Suprapubic skin (tissue), 4 donors: ENCODE measurements at places on chromosomes 11 and 22.
A peak's percentile ranks its signal among the peaks of the same experiment; 100 is the strongest.

DNA sequence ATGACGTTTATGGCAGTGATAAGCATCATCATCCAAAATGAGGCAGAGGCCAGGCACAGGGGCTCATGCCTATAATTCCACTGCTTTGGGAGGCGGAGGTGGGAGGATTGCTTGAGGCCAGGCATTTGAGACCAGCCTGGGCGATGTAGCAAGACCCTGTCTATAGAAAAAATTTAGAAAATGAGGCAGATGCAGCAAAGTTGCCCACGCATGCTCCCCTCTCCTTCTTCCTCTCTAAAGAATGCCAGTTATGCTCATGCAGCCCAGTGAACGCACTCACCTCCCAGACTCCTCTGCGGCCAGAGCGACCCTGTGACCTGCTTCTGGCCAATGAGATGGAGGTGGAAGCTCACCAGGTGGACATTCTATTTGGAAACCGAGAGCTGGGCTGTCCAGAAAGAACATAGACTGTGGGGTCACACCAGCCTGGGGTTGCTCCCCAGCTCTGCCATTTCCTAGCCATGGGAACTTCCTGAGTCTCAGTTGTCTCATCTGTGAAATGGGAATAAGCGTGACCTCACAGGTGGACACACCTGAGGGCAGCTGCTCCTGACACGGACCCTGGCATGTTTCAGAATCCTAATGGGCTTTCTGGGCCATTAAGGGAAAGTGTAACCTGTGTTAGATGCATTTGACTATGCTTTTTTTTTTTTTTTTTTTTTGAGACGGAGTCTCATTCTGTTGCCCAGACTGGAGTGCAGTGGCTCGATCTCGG is 44.9 kb downstream of the MCM5 start:
- no peak for DNase-seq
- H3K27me3 ChIP-seq = no peaks in the 10 kb centered on the region
- H3K4me1 ChIP-seq = no peaks in the 10 kb centered on the region
- H3K4me3 ChIP-seq = no peak overlapping the region
- no peaks in the 10 kb centered on the region for H3K36me3 ChIP-seq
- H3K27ac ChIP-seq = no peak overlapping the region

- H3K36me3 ChIP-seq = no peaks in the 10 kb centered on the region
- no peak overlapping the region for H3K27ac ChIP-seq
- H3K4me3 ChIP-seq = no peak overlapping the region
These were observed 94.5 kb downstream of the TRIM29 start for GRCh38 chr11:120043328-120043945.

DNA sequence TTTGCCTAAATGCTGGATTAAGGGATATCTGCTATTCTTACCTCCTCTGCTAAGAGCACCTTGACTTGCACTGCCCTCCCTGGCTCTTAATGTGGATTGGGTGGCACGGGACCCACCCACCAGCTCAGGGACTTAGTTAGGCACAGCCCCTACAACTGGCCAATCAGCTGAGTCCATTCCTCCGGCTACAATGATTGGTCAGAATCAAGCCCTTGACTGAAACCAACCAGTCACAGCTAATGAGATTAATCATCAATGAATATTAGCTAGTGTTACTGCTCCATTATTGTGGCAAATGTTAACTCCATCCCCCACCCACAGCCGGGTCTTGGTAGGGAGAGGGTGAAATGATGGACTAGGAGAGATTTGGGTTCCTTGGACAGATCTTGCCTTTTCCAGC is 328.0 kb downstream of the MN1 start:
- DNase-seq = no peak
- no peak overlapping the region for H3K4me3 ChIP-seq
- H3K27me3 ChIP-seq = no peaks in the 10 kb centered on the region
- H3K36me3 ChIP-seq = no peaks in the 10 kb centered on the region

DNA sequence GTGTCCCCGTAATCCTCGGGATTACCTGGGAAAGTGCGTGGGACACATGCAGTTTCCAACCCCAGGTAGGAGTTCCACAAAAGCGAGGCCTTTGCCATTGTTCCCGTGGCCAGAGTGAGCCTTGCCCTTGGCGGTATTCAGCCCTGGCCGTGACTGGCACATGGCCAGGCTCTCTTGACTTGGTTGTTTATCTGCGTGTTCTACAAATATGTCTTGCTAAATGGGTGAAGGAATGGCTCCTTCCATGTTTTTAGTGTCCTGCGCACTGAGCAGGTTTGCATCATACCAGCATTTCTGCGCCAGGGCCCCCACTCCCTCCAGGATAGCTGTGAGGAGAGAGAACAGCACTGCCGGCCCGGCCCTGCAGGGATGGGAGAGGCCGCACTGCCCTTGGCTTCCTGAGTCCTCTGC is 20.0 kb downstream of the POLR3H start:
- H3K4me1 ChIP-seq = peaks cover 20% of the 10 kb centered on the region
- peak overlapping the region; percentile 59 for H3K27ac ChIP-seq
- no peaks in the 10 kb centered on the region for H3K27me3 ChIP-seq

DNA sequence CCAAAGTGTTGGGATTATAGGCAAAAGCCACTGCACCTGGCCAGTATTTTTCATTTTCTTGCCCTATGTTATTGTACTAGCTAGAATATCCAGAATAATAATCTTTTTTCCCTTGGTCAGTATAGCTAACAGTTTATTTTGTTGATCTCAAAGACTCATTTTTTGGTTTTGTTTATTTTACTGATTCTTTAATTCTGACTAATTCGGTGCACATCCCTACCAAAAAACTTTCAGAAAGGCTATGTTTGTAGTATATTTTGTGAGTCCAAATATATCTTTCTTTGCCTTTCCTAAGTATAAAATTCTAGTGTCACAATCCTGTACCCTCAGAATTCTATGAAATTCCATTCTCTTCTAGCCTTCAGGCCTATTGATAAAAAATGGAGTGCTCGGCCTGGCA is 84.3 kb downstream of the PHF21A start:
- no peak for DNase-seq
- no peak overlapping the region for H3K27ac ChIP-seq
- no peaks in the 10 kb centered on the region for H3K36me3 ChIP-seq
- H3K27me3 ChIP-seq = no peaks in the 10 kb centered on the region
- no peak overlapping the region for H3K4me3 ChIP-seq

DNA sequence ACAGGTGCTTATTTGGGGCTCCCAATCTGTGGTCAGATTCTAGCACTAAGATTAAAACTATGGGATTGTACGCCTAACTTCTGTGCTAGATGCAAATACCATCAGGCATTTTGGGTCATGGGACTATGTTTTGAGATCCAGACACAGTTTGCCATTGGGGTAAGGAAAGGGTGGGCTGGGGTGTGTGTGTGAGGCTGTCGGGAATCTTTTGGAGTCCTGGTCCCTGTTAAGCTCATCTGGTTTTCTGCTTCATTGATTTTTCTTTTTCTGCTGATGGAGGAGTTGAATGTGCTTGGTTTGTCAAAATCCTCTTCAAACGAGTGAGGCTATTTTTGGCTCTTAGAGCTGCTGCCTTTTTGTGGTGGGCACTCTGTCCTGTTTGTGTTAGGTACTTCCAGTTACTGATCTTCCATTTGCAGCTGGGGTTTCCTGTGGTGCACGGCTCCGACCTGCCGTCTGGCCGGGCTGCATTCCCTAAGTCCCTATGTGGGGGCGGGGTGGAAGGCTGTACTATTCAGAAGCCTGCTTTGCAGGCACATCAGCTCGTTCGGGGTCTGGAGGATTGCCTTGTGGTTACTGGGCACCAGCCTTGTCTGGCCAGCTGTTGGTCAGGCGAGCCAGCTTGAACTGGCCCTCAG is 2.9 kb downstream of the BCR start:
- H3K27ac ChIP-seq = no peak overlapping the region
- no peak for DNase-seq
- H3K4me1 ChIP-seq = peaks cover 59% of the 10 kb centered on the region

GRCh38 chr11:88327462-88328143 is 9.9 kb downstream of the CTSC start:
- DNase-seq = no peak
- H3K4me1 ChIP-seq = no peaks in the 10 kb centered on the region
- no peak overlapping the region for H3K27ac ChIP-seq
- H3K27me3 ChIP-seq = no peaks in the 10 kb centered on the region

DNA sequence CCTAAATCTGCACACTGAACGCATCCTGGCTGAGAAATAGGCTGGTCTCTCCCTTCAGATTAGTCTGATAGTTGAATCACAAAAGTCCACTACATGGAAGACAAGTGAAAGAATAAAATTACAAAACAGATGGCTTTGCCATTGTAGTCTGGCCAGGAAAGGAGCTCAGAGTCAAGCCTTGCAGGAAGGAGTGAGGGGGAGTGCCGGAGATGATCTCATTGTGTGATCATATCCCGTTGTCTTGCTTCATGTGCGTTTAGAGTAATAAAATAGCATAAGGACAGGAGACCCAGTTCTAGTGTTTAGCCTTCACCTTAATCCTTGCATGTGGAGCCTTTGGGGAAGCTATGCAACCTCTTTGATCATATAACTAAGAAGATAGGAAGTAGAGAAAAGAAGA is 666.7 kb upstream of the RAG2 start:
- no peaks in the 10 kb centered on the region for H3K36me3 ChIP-seq
- no peak overlapping the region for H3K4me3 ChIP-seq
- no peaks in the 10 kb centered on the region for H3K4me1 ChIP-seq
- DNase-seq = no peak

DNA sequence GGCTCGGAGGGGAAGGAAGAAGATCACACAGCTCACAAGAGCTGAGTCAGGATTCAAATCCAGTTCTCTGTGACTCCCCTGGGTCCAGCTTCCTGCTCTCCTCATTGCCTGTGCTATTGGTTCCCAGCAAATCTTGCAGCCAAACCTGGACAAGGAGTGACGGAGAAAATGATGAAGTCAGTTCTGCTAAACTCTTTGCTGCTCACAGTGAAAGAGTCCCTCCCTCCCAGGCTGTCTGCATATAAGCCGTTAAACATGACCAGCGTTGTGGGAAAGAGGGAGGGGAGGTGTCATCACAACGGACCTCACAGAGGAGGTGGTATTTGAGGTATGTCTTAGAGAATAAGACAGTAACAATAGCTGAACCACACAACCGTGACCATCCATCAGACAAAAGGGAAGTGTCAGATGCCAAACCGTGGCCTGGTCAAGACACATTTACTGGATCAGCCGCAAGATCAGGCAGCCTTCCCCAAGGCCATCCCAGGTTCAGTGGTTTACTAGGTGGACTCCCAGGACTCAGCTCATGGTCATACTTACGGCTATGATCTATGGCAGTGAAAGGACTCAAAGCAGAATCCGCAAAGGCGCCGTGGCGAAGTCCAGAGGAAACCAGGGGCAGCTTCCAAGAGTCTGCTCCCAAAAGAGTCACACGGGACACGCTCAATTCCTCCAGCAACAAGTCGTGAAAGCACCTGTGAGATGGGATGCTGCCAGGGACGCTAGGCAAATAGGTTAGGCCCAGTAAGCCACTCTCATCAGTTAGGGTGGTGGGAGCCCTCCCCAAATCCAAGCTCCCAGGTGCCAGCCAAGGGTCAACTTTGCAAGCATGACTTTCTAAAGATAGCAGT is 2.8 kb upstream of the CYTH4 start:
- H3K27ac ChIP-seq = no peak overlapping the region
- no peaks in the 10 kb centered on the region for H3K36me3 ChIP-seq
- peaks cover 45% of the 10 kb centered on the region for H3K27me3 ChIP-seq
- H3K4me3 ChIP-seq = no peak overlapping the region

- DNase-seq = no peak
- peaks cover 33% of the 10 kb centered on the region for H3K36me3 ChIP-seq
These were observed 44.6 kb downstream of the COPB1 start for GRCh38 chr11:14454861-14455632.

GRCh38 chr11:76392870-76393269 is 11.7 kb downstream of the GVQW3 start:
- H3K4me1 ChIP-seq = no peaks in the 10 kb centered on the region
- H3K27ac ChIP-seq = no peak overlapping the region
- H3K36me3 ChIP-seq = no peaks in the 10 kb centered on the region
- no peak for DNase-seq
- H3K27me3 ChIP-seq = no peaks in the 10 kb centered on the region

- peaks cover 7% of the 10 kb centered on the region for H3K4me1 ChIP-seq
- no peaks in the 10 kb centered on the region for H3K36me3 ChIP-seq
- H3K27me3 ChIP-seq = peaks cover 6% of the 10 kb centered on the region
- no peak for DNase-seq
- no peak overlapping the region for H3K27ac ChIP-seq
These were observed 6.9 kb upstream of the GAL start for GRCh38 chr11:68677432-68677831.

DNA sequence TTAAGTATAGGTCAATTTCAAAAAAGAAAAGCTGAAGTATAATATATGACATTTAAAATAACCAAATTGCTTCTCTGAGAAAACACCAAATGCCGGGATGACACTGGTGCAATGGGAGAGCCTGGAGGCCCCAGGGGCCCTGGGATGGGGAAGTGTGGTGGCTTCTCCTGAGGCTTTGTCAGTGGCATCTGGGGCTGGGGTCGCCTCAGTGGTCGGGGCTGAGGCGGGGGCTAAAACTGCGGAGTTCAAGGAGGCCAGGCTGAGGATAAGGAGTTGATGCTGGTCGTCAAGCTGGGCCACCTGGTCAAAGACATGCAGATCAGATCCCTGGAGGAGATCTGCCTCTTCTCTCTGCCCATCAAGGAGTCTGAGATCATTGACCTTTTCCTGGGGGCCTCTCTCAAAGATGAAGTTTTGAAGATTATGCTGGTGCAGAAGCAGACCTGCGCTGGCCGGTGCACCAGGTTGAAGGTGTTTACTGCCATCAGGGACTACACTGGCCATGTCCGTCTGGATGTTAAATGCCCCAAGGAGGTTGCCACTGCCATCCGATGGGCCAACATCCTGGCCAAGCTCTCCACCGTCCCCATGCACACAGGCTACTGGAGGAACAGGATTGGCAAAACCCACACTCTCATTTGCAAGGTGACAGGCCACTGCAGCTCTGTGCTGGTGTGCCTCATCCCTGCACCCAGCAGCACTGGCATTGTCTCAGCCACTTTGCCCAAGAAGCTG is 660.1 kb upstream of the CCDC179 start:
- no peaks in the 10 kb centered on the region for H3K4me1 ChIP-seq
- no peaks in the 10 kb centered on the region for H3K27me3 ChIP-seq
- no peak for DNase-seq
- no peak overlapping the region for H3K27ac ChIP-seq

GRCh38 chr22:26565889-26566288 is 24.0 kb downstream of the TPST2 start:
- H3K27ac ChIP-seq = no peak overlapping the region
- no peaks in the 10 kb centered on the region for H3K27me3 ChIP-seq
- no peak overlapping the region for H3K4me3 ChIP-seq
- peaks cover 51% of the 10 kb centered on the region for H3K4me1 ChIP-seq
